ENCODE measurements at places on chromosomes 16 and 17. TPM values are rescaled to one million over a fixed set of nuclear protein-coding genes. Genes with fewer than 3 reads are reported as not detected.

DNA sequence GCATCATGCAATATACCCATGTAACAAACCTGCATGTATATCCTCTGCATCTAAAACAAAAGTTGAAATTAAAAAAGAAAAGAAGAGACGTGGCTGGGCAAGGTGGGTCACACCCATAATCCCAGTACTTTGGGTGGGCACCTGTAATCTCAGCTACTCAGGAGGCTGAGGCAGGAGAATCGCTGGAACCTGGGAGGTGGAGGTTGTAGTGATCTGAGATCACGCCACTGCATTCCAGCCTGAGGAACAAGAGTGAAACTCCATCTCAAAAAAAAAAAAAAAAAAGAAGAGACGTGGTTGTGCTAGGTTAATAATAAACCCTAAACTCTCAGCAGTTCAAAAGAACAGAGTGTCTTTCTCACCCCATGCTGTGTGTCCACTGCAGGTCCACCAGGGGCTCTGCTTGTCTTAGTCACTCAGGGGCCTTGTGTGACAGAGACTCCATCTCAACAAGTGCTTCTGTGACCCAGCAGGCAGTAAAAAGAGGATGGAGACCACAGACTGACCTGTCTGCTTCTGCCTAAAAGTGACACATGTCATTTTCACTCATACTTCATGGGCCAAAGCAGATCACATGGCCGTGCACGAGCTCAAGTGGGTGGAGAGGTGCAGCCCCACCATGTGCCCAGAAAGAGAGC lies 22.3 kb upstream of the N4BP1 start:
- DNase-seq: no peak

The BPTF gene
- 114 TPM for total RNA-seq

- DNase-seq: no peak
Measured at GRCh38 chr16:24541233-24541933, 2.0 kb downstream of the RBBP6 start.

DNA sequence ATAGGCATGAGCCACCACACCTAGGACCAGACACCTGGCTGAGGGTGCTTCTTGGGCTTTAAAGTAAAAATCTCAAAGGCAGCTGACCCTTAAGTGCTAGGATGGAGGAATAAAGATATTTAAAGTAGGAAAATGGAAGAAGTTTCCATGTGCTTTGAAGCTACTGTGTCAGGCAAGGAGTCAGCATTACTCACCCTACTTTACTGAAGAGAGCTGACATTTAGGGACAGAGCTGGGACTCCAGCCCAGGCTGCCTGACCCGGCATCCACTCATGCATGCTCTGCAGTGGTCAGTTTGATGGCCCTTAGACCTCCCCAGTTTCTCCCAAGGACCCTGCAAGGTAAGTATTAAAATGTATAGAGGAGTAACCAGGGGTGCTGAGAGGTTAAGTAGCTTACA lies 124.7 kb upstream of the PLCG2 start:
- DNase-seq: no peak

The ULK2 gene
- 12.7 TPM for total RNA-seq

- no peak for DNase-seq
Measured at GRCh38 chr17:32693194-32693897, 183.6 kb downstream of the MYO1D start.

DNA sequence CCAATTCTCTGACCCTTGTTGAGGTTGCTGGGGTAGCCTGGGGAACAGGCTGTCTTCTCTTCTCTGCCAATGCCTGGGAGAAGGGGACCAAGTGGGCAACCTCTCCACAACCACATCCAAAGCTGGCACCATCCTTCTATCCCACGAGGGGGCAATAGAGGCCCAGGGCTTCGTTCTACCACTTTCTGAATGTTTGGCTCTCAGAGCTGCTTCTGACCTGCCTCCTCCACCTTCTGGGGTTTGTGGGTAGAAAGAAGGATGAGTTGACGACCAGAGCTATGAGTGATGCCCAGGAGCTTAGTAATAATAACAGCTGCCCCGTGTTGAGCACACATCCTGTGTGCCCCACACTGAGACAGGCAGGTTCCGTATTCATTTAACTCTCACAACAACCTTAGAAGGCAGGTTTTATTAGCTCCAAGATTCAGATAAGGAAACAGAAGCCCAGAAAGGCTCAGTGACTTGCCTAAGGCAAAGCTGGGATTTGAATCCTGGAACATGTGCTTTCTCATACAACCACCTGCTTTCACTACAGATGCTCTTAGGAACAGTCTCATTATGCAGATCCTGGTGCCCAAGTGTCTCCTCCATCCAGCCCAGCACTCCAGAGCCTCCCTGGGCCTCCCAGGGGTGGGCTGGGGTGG lies 11.1 kb downstream of the TSPOAP1 start:
- peak; percentile 72 for DNase-seq

GRCh38 chr16:85569615-85570212 lies 43.4 kb upstream of the GSE1 start:
- no peak for DNase-seq

The CDC6 gene
- 117 TPM for total RNA-seq

DNA sequence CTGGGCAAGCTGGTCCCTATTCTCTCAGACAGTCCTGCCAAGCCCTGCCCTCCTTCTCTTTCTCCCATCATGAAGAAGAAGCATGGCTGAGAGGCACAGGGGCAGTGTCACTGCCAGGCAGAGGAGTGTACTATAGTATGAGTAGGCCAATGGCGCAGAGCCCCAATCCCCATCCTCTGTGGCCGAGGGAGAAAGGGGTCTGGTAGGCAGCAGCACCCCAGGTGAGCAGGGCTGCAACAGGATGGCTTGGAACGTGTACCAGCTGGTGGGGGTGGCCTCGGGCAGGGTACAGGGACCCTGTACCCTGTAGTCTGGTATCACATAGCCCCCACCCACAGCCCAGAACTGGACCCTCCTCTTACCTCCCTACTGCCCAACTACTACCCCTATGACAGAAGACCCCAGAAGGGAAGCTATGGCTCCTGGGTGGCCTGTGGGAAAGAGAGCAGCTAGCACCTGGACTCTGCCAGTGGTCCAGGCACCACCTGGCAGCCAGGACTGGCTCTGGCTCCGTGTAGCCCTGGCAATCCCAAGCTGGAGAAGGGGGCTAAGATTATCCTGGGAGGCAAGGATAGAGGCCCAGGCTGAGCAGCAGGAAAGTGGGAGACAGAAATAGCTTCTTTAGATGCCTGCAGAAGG lies 4.4 kb downstream of the SMARCD2 start:
- no peak for DNase-seq

The DHRS7C gene
- not detected for total RNA-seq

The CALCOCO2 gene
- 151 TPM for total RNA-seq

DNA sequence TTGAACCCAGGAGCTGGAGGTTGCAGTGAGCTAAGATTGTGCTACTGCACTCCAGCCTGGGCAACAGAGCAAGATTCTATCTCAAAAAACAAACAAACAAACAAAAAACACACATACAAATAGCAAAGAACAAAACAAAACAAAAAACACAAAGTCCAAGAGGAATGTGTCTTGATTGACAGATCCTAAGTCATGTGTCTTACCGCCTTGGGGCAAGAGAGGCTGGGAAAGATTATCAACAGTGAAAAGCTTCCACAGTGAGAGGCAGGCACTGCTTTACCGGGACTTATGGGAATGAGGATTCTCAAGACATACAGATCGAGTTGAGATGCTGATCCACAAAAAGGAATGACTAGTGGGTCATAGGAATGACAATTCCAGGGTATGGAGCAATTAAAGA lies 62.7 kb upstream of the GAS7 start:
- DNase-seq: no peak

GRCh38 chr16:55499951-55500529 lies 8.8 kb upstream of the LPCAT2 start:
- DNase-seq: peak; percentile 41

DNA sequence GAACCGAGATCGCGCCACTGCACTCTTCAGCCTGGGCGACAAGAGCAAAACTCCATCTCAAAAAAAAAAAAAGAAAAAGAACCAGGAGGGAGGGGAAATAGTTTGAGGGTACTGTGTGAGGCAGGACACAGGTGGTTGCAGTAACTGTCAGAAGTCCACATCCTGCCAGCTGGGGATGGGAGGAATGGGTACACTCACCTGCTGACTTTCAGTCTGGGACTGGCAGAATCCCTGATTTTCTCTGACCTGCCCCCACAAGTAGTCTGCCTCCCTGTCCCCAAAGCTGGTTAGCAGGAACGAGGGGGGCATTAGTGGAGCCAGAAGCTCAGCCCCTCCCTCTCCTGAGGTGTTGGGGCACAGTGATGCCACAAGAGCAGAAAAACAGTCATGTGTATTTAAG lies 7.1 kb upstream of the ARL5C start:
- no peak for DNase-seq

- DNase-seq: no peak
Measured at GRCh38 chr17:59405944-59406705, 74.7 kb downstream of the YPEL2 start.

The NTN1 gene
- 4.2 TPM for total RNA-seq

DNA sequence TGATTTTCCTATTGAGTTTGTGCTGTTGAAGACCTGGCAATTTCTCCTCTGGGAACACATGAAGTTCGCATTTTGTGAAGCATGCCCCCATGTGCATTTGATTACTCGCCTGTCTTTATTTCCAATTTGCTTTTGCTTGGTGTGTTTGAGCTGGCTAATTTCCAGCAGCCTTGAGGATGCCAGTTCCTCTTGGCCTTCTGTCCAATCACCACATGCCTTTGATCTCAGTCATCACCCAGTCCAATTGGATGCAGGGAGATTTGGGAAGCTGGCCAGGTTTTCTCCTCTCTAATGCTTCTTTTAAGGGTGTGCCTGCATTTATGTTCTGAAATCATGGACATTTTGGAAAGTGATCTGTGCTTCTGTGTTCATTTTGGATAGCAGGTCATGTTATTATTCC lies 3.8 kb upstream of the TMEM100 start:
- DNase-seq: no peak

The NACA2 gene
- total RNA-seq: not detected

- no peak for DNase-seq
Measured at GRCh38 chr16:66457888-66458287, 30.8 kb downstream of the BEAN1 start.

- no peak for DNase-seq
Measured at GRCh38 chr16:85724936-85725335, 26.0 kb downstream of the C16orf74 start.

DNA sequence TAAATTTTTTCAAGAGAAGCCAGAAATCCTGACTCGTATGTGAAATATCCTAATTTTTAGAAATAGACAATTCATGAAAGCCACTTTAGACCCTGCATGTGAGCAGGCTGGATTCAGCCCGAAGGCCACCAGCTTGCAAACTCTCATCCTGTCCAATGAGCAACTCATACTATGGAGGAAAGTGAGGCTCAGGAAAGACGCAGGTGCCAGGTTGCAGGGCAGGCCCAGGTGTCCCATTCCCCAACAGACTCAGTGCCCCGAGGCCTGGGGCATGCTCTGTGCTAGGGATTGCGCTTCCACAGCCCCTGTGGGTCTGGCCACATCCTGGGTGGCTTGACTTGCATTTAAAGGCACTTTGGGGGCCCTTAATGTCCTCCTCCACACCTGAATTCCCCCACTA lies 16.7 kb upstream of the RASD1 start:
- DNase-seq: no peak

DNA sequence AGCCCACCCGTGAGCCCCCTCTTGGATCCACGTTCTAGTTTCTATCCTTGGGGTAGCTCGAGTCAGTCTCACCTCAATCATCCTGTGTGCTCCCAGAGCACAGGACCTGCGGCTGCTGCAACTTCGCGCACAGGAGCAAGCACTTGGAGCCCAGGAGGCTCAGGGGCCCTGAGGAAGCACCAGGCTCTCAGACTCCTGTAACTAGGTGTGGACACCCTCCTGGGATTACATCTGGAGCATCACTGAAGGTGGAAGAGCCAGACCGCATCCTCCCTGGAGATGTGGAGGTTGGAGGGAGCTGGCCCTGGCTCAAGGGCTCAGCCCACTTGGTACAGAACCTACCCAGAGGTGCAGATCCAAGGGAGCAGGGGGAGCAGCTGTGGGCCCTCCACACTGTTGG lies 2.7 kb downstream of the HBQ1 start:
- no peak for DNase-seq

The ZNF205 gene
- total RNA-seq: 17.0 TPM

DNA sequence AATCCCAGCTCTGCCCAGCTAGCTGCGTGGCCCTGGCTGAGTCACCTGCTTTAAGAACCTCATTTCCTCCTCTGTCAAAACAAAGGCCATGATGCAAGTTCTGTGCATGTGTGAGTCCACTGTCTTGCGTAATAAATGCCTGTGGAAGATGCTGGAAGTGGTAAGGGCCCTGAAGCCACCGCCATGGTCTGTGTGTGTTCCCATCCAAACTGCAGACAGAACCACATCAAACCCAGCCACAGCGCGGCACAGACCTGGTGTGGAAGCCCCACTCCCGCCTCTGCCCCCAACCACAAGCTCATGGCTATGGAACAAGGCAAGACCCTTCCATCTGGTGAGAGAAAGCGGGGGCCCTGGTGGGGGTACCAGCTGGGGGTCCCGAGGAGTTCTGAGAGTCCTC lies 26.0 kb downstream of the NECAB2 start:
- peak; percentile 31 for DNase-seq

DNA sequence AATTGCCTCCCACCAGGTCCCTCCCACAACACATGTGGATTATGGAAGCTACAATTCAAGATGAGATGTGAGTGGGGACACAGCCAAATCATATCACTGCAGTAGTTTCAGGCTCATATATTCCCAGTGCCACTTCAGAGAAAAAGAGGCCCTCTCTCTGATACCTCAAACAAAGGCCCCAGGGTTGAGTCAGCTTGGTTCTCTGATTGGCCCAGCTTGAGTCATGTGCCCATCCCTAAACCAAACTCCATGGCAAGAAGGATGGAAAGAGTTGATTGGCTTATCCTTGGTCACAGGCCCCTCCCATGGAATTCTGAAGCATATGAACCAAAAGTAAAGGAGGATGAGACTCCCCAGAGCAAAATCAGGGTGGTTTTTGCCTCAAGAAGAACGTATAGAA lies 75.9 kb upstream of the IRX6 start:
- DNase-seq: no peak

The GP2 gene
- 8.7 TPM for total RNA-seq

DNA sequence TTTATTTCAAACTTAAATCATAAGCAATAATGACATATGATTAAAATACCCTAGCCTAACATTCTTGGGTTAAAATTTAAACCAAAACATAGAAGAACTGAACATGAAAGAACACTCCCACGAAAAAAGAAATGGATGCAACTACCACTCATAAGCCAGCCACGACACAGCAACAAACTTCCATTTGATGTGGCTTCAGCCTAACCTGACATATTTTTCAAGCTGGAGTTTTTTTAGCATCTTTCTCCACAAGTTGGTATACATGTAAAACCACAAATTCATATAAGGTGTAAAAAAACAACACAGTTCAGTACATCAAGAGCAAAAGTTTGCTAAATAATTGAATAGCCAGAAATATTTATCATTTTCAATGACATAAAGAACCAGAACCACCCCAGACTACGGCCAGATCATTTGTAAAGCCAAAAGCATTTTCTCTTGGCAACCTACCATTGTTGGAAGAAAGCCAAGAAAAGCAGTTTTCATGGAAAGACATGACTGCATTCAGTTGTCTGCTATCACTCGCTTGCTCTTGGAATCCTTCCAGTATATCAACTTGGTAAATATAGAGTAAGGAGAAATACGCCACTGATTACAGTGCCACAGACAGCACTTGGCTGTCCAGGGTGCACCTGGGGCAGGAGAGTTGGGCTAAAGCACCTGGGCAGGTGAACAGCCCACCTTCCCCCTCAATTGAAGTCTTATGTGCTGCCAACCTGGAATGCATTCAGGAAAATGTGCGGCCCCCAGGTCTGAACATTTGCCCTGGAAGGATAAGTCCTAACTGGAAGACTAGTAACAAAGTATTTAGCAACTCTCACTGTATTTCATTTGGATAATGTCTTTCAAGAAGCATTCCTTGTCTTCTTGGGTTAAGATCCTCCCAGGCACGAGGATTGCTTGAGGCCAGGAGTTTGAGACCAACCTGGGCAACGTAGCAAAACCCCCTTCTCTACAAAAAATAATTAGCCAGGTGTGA lies 60.5 kb downstream of the CREBBP start:
- DNase-seq: peak; percentile 27
